ENCODE measurements at places on chromosomes 5 and 9.

DNA sequence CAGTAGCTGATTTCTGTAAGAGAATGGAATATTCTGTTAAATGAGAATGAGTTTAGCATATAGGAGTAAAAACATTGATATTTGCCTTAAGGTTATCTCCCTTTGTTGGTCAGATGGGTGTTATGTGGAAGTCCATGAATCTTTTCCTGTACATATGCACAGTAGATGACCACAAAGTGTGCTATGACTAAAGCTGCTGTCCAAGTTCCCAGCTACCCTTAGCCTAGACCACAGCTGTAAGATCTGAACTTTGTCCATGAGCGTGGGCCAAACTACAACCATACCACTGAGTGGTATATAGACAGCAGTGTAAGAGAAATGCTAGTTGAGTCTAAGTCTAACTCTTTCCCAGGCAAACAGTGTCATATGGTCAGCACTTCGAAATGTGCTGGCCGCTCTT, 48.8 kb downstream of the CD180 start:
- no peak for DNase-seq

- DNase-seq, result no peak
These were observed at the start of gene PIP5K1B for GRCh38 chr9:68704814-68705530. PIP5K1B (plus strand) TSS chr9:68705240; CDS start chr9:68822615, 117,375 bp downstream.

DNA sequence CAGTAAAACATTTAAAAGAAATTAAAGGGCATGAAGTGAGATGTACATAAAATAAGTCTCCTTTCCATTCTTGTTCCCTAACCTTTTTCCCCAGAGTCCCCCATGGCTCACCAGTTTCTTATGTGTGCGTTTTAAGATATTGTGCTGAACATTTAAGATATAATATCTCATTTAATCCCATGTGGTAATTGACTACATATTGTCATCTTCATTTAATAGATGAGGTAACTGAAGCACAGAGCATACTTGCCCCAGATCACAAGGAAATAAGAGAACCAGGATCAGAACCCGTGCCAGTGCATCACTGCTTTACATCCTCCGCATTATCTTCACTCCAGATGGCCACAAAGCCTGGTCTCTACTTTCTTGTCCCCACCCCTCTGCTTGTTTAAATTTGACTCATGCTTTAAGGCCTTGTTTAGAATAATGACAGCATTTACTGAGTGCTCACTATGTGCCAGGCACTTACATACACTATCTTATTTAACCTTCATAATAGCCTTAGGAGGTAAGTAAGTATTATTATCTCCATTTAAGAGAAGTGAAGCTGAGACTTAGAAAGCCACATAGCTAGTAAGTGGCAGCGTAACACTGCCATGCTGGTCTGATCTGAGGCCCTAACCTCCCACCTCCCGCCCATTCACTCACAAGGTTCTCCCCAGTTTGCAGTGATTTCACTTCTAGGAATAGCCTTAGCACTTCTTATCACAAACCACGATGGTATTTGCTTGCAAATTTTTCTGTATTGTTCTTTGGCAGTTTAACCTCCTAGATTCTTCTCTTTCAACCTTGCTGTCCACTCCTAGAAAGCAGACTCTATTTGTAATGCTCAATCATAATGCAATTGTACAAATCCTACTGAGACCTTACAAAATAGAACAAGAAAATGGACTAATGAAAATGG, 78.4 kb upstream of the IL6ST start:
- DNase-seq, result no peak

DNA sequence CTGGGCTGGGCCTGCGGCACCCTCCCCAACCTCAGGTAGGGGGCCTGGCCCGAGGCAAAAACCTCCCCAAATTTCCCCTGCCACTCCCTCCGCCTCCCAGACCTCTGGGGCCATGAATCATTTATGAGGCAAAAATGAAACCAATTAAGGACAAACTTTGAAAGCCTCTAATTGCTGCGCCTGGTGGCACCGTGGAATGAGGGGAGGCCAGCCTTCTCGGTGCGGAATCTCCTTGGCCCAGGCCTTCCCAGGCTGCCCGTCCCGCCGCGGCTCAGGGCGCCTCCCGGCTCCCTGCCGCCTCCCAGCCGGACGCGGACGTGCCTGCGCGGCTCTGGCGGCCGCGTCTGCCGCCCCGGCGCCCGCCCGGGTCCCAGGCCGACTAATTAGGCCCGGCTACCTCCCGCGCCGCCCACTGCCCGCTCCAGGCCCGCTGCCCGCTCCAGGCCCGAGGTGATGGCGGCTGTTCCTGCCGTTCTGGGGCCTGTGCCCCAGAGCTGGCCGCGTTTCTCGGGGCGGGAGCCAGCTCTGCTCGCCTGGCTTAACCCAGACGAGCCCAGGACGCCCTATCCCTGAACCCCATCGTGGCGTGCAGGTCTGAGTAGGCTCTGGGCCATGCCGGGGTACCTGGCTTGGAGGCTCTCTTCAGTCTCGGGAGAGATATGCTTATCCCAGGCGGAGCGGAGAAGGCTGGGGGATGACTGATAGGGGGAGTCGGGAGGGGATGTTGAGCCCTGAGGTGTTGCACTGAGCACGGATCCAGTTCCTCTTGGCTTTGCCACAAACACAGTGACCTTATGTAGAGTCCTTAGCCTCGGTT, 20.1 kb downstream of the CXXC5 start:
- no peak for DNase-seq

GRCh38 chr5:81393783-81394718, at the start of gene ACOT12:
ACOT12 (minus strand) TSS chr5:81394134; CDS start chr5:81394114, 20 bp downstream.
- DNase-seq, result no peak

- DNase-seq, result no peak
These were observed 10.1 kb downstream of the LHFPL2 start for GRCh38 chr5:78638423-78638822.

- DNase-seq, result no peak
These were observed 1.9 kb downstream of the TERT start for GRCh38 chr5:1292846-1293415.

DNA sequence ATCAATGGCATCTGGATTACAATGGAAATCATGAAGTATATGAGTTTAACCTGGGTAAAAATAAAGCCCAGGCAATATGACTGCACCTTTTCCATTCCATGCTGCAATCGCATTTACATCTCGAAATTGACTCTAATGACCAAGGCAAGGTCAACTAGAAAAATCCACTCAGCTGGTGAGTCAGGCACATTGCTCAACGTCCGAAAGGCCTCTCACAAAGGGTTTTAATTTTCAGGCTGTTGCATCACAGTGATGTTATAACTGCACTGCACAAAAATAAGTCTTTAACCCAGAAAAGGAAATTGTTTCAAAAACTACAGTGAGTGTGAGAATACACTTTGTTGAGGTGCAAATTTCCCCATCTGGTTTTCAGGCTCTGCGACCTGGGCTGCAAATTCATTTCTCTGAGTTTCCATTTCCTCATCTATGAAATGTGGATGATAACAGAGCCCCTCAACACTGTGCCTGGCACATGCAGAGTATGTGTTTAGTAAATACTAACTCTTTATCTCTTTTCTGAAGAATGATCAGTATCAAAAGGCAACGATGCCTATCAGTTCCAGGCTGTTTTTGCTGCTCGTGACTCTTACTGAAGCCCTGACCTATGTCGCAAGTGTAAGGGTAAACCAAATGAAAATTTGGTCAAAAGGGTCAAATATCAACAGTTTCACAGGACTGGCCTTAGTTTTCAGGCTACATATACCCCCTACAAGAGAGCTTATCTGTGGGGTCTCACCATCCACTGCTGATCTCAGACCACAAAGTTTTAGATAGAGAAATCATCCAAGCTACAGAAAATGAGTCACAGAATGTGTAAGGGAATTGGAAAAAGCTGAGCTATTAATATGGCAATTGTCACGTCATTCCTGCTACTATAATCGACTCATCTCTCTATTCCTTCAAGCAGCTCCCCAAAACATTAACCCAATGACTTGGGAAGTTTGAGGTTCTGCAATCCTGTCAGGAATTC, 4.1 kb downstream of the NFIL3 start:
- DNase-seq, result no peak

DNA sequence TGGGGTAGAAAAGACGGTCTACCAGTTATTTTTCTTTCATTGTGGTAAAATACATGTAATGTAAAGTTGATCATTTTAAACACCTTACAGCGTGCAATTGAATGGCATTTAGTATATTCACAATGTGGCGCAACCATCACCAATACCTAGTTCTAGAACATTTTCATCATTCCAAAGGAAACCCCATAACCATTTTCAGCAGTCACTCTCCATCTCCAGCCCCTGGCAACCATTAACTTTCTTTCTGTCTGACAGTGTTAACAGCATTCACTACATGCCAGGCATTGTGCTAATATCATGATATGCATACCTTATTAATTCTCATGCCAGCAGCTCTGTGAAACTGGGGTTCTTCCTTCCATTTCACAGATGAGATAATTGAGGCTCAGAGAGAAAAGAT, 32.0 kb downstream of the PTGS1 start:
- DNase-seq, result no peak

DNA sequence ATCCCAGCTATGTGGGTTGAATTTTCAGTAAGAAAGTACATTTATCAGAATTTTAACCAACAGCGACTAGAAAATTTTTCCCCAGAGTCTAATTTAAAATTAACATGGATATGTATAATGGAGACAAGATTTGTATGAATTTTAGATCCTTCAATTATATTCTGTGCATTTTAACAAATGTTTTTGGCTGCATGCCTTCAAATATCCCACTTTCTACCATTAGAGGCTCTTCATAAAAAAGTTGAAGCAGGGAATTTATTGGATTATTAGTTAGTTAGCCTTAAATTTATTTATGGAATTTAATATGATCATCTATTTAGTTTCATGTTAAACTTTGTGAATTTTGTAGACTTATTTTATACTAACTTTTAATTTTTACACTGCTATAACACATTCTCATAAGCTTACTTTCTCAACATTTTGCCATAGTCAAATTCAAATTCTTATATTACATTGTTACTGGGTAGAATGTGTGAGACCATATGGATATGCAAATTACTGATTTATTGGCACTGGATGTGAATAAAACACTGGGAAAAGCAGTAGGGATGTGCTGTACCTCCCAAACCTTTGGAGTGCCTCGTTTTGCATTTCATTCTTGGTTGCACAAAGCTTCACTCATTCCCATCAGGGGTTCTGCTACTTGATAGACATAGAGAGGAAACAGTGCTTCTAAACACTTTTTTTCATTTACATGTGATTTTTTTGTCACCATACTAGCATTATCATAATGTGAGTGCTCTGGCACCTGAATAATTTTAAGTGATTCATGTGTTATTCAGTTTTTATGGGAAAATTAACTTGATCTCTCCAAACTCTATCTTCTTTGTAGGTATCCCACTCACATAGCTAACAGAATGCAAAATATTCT, 491.8 kb upstream of the COX7C start:
- DNase-seq, result no peak

- no peak for DNase-seq
These were observed 264.1 kb downstream of the MLLT3 start for GRCh38 chr9:20358207-20358606.

- DNase-seq, result no peak
These were observed 5.6 kb downstream of the EXD3 start for GRCh38 chr9:137417161-137418021.

DNA sequence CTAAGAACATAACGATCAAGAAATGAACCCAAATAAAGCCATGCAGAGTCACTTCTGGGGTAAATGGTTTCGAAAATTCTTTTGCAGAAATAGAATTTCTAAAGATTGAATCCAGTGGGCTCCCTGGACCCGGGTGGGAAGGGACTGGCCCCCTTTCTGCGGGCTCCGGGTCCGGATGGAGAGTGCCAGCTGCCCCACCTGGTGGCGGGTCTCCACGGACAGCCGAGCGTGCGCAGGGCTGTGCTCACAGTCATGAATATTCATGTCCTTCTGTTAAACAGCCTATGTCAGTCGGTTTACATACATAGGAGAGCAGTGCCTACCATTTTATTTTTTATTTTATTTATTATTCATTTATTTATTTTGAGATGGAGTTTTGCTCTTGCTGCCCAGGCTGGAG, 4.7 kb upstream of the PPP1R26 start:
- DNase-seq, result no peak

GRCh38 chr9:38036359-38037084, 32.5 kb downstream of the SHB start:
- no peak for DNase-seq

- DNase-seq, result no peak
These were observed 26.7 kb upstream of the ADAMTS2 start for GRCh38 chr5:179371681-179372680.

- no peak for DNase-seq
These were observed 36.0 kb upstream of the FUBP3 start for GRCh38 chr9:130543368-130543767.

GRCh38 chr5:35442885-35443639, 174.6 kb upstream of the SPEF2 start:
- DNase-seq, result no peak

DNA sequence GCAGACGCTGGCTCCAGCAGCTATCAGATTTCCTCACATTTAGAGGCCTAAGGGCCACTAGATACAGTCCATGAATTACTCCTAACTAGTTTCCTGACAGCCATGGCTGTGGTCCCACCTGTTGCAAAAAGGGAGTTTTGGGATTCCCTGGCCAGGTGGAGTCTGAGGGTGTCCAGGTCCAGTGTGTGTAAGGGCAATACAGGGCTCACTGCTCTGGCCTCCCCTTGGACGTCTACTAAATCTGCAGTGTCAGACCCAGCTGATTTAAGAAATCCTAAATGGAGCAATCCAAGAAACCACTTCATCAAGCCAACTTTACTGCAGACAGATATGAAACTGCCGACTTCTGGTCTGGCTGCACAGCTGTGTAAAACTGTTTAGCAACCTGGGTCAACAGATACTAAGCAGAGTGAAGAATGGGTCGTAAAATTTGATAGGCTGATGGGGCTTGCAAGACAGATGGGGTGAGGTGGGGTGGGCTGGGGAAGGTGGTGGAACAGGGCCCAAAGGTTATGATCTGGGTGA, 116.4 kb downstream of the GADD45G start:
- DNase-seq, result no peak

DNA sequence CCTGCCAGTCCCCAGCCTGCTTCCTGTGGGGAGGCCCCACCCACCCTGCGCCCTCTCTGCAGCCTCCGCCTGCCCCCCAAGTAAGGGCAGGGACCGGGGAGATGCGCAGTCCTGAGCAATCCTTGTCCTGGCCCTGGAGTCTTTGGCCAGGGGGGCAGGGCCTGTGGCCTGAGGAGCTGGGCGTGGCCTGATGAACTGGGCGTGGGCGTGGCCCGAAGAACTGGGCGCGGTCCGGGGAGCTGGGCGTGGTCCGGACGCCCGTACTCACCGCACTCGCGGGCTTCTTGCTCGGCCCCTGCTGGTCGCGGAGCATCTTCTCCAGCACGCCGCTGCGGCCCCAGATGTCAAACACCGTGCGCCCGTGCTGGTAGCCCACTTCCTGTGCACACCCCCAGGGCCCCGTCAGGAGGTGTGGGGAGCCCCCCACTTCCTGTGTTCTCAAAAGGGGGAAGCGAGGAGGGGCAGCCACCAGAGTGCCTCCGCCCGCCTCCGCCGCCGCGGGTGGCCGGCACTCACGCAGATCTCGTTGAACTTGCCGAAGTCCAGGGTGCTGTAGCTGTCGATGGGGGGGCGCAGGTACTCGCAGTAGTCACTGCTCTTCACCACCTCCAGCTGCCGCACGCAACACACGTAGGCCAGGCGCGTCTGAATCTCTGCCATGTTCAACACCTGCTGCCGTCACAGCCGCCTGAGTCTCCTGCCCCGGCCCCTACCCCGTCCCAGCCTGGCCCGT, 2.7 kb upstream of the NSMF start:
- peak; percentile 65 for DNase-seq

Measured in activated CD8-positive, alpha-beta memory T cell treated with anti-CD3 and anti-CD28 coated beads for 1 hour (primary cell).